ENCODE measurements at places on chromosomes 12 and 14. TPM values are rescaled to one million over a fixed set of nuclear protein-coding genes. Genes with fewer than 3 reads are reported as not detected.

Gene ST8SIA1
- not detected for polyA plus RNA-seq

Gene NID2
- not detected for polyA plus RNA-seq

Gene PRKCH
- polyA plus RNA-seq, result 3.6 TPM

Gene KCNJ8
- not detected for polyA plus RNA-seq

DNA sequence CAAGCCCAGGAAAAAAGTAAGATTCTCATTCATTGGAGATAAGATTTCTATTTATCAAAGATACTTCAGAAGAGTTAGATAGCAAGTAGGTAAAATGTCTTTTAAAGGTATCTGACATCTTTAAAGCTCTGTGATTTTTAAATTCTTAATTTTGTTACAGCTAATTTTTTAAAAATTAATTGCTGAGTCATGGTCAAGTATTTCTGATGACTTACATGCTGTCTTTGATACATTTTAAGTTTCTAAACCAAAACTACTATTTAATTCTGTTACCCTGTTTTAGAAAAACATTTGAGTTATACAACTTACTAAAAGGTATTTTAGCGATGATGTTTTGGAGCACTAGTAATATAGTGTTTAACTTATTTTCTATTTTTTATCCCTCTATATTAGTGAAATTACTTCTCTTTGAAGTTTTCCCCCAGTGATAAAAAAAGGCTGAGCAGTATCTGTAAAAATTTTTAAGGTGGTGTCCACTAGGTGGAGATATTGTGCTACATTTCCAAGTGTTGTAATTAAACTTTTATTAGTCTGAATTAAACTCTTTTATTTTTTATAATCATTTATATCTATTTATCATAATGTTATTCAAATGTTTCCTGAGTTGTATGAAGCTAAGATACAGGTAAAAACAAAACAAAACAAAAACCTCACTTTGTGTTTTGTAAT lies 11.5 kb downstream of the ALG10 start:
- no peak for DNase-seq
- no peak overlapping the region for H3K27ac ChIP-seq
- H3K4me1 ChIP-seq, result no peaks in the 10 kb centered on the region
- no peaks in the 10 kb centered on the region for H3K27me3 ChIP-seq

GRCh38 chr12:74488134-74488533 lies 49.5 kb upstream of the ATXN7L3B start:
- no peaks in the 10 kb centered on the region for H3K27me3 ChIP-seq
- no peak overlapping the region for H3K27ac ChIP-seq
- no peaks in the 10 kb centered on the region for H3K4me1 ChIP-seq

DNA sequence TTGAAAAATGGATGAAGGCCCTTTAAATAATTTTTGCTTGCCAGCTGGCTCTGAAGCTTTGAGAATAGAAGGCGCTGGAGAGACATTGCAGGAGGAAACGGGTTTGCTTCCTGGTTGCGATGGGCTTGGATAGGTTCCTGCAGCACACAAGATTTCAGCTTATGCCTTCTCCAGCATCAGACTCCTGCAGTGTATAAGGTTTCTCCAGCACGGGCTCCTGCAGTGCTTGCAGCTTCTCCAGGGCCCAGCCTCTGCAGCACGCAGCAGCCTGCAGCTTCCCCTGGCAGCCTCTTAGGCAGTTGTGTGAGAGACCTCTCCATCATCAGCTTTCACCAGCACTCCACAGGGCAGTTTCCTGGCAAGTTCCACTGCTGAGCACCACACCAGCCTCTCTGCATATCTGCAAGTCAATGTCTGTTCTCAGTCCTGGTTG lies 78.7 kb upstream of the ZDHHC17 start:
- no peaks in the 10 kb centered on the region for H3K27me3 ChIP-seq
- no peak overlapping the region for H3K27ac ChIP-seq
- H3K36me3 ChIP-seq, result no peaks in the 10 kb centered on the region
- no peak overlapping the region for H3K4me3 ChIP-seq

- no peaks in the 10 kb centered on the region for H3K27me3 ChIP-seq
- H3K27ac ChIP-seq, result no peak overlapping the region
- no peaks in the 10 kb centered on the region for H3K4me1 ChIP-seq
- H3K36me3 ChIP-seq, result no peaks in the 10 kb centered on the region
- H3K4me3 ChIP-seq, result no peak overlapping the region
- no peak for DNase-seq
Observed at GRCh38 chr14:99574099-99574880, 29.7 kb downstream of the CCDC85C start.

DNA sequence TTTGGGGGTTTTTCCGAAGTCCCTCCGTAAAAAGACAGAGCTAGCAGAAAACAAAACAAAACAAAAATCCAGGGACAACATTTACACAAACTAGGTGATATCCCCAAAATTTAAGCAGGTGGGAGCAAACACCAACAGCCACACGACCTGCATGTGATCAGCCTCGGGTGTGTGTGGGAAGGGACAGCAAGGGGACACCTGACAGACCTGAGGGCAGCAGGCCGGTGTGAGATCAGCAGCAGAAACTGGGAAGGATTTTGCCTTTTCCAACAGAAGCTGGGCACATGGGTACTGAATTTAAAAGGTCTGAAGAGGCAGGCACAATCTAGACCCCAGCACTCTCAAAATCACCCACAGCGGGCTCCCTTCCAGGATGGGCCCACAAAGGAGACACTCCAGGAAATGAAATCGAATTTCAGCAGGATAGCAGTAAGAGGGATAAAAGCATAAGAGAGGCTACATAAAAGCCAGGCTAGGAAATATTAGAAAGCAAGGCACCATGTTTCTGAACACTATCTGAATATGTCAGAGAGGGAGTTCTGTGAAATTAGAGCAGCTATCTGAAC lies 36.5 kb upstream of the SELPLG start:
- H3K4me1 ChIP-seq, result peaks cover 39% of the 10 kb centered on the region
- no peak for DNase-seq
- peaks cover 33% of the 10 kb centered on the region for H3K36me3 ChIP-seq
- H3K27ac ChIP-seq, result peak overlapping the region; percentile 47
- H3K27me3 ChIP-seq, result no peaks in the 10 kb centered on the region
- no peak overlapping the region for H3K4me3 ChIP-seq

- H3K4me3 ChIP-seq, result no peak overlapping the region
- no peaks in the 10 kb centered on the region for H3K36me3 ChIP-seq
- H3K27ac ChIP-seq, result no peak overlapping the region
- no peaks in the 10 kb centered on the region for H3K27me3 ChIP-seq
- DNase-seq, result no peak
- no peaks in the 10 kb centered on the region for H3K4me1 ChIP-seq
Observed at GRCh38 chr14:78157494-78158437, 12.4 kb upstream of the NRXN3 start.

GRCh38 chr14:100328495-100329163 lies 5.5 kb downstream of the SLC25A47 start:
- H3K4me1 ChIP-seq, result no peaks in the 10 kb centered on the region
- H3K4me3 ChIP-seq, result no peak overlapping the region
- H3K27ac ChIP-seq, result no peak overlapping the region
- no peak for DNase-seq

- DNase-seq, result no peak
- H3K4me3 ChIP-seq, result no peak overlapping the region
- H3K27me3 ChIP-seq, result no peaks in the 10 kb centered on the region
- no peaks in the 10 kb centered on the region for H3K4me1 ChIP-seq
Observed at GRCh38 chr14:69094481-69094880, 58.4 kb downstream of the DCAF5 start.

DNA sequence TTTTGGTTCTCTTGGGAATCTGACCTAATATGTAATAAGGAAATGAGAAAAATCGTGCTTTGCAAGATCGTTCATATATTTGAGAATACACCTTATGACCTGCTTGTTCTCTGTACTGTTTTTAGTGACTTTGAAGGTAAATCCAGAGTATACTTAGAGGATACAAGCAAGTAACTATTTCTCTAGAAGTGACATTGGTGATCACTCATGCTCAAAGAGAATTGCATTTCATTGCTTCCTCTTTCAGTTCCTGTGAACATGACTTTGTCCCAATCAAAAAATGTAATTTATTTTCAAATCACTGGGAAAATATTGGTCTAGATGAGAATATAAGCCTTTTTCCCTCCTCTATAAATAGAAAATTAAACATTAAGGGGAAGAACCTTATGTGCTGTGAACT lies 2.7 kb downstream of the KTN1 start:
- H3K4me1 ChIP-seq, result peaks cover 48% of the 10 kb centered on the region
- DNase-seq, result peak; percentile 9
- peak overlapping the region; percentile 68 for H3K27ac ChIP-seq
- no peaks in the 10 kb centered on the region for H3K27me3 ChIP-seq
- no peak overlapping the region for H3K4me3 ChIP-seq

DNA sequence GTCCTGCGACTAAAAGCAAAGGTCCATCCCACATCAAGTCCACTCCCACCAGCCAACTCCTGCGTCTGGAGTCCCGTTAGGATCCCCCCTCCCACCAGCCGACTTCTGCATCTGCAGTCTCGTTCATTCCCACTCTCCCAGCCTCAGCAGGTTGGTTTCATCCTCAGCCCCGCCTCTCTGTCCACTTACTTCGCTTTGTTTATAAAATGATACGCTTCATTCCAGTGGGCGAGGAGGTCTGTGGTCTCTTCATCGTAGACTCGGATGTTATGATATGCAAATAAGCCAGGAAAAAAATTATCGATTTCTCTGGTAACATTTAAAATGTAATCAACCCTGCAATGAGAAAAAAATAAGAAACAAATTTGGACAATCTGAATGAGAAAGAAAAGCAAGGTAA lies 56.8 kb downstream of the SSH1 start:
- H3K36me3 ChIP-seq, result peaks cover 73% of the 10 kb centered on the region
- no peaks in the 10 kb centered on the region for H3K27me3 ChIP-seq
- H3K4me3 ChIP-seq, result no peak overlapping the region
- H3K27ac ChIP-seq, result no peak overlapping the region
- peaks cover 3% of the 10 kb centered on the region for H3K4me1 ChIP-seq
